ENCODE measurements at places on chromosomes 12 and 14.

DNA sequence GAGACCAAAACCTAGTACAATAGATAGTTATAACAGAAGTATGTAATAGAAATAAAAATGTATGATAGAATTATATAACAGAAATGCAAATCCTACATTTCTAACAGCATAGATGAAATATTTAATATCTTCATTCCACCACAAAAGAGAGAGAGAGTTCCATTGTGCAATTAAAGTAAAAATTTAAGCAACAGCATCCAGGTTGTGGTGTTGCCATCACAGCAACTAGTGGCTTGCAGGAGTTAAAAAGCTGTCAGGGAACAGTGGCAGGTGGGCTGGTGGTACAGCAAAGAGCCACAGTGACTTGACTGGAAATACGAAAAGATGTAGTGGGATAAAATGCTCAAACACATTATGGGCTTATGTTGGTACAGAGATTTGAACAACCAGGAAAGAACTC is 57.1 kb upstream of the MDM1 start:
- DNase-seq, result no peak

DNA sequence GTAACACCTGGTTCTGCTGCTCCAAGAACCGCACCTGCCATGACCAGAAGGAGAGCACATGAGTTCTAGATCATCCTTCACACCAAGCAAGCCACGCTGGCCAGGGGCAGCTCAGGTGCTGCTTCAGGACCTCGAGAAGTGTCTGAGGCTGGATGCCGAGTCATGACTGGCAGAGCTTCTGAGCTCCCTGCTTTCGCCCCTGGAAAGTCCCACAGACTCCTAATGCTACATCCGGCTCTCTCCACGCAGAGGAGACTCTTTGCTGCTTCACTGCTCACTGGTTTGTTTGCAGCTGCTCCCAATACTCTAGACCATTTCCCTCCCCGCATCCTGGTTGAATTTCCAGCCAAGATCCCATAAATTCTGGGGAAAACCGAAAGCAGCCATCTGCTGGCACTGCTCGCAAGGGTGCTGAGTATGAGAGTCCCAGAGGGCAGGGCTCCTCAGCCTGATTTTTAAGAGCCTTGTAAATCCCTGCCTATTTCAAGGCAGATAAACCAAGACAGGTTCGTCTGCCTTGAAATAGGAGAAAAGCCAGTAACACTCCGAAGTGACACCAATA is 1.4 kb downstream of the KRT2 start:
- no peak for DNase-seq

DNA sequence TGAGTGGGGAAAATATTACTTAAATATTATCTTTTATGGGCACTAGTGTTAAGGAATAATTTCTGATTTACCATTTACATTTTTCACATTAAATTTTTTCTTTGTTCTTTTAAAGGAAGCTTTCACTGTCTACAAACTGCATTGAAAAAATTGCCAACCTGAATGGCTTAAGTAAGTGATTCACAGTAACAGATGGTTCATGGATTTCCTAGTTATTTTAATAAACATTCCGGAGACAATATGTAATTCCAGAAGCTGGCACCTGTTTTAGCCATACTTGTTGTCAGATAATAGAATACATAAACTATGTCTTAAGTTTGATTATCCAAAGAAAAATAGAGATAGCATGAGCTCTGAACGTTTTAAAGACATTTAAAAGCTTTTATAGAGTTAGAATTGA is 17.1 kb downstream of the DNAL1 start:
- DNase-seq, result no peak

- DNase-seq, result no peak
Measured at GRCh38 chr12:38664661-38665269, 240.6 kb downstream of the CPNE8 start.

GRCh38 chr14:56125772-56126636 is 7.8 kb downstream of the PELI2 start:
- no peak for DNase-seq

DNA sequence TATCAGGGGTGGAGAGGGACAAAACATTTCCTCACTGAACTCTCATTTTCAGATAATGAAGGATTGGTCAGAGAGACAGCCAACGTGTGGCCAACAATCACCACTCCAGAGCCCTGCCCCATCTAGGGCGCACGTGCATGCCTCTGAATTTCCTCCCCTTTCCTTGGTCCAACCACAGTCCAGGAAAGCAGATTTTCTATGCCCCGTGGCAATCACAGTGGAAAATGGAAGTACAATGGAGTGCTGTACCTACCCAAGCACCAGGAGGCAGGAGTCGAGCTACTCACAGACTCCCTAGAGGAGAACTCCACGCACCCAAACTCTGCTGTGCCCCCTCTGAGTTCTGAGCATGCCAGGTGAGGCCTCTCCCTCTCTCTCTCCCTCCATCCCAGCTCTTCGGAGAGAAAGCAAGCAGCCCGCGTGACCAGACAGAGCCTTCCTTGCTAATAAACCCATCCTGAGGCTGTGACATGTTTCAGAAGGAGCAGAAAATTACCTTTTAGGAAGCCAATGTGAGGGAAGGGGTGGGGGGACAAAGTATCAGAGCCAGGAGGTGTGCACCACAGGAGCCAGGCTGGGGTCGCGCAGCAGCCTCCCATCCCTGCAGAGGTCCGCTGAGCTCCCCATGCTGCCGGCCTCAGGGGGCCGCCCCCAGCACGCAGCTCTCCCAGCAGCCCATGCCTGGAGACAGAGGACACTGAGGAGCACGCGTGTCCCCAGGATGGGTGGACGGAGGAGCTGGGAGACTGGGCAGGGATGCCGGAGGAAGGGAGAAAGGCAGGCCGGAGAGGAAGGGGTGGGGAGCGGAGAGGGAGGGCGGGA is 73.4 kb downstream of the PITPNM2 start:
- DNase-seq, result no peak

- peak; percentile 27 for DNase-seq
Measured at GRCh38 chr14:99395909-99396530, 84.6 kb downstream of the SETD3 start.

- DNase-seq, result no peak
Measured at GRCh38 chr14:32417956-32418552, 89.0 kb downstream of the AKAP6 start.

DNA sequence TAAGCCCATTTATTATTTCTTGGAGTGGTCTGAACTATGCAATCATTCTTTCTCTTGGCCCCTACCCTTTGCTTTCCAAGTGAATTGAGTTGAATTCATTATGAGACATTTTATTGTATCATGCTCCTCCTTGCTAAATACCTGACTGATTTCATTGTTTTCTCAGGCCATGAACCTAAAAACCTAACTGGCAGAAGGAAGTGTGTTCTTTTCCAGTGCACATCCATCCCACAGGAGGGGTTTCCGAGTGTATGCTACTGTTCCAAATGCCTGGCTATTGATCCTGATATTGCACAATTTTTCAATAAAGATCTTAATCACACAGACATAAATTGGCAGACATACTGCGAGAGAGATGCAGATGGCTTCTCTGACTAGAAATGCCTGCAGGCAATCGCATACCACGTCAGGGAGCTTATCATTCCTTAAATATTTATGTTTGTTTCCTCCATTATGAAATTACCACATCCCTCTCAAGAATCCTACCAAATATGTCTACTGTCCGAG is 162.2 kb upstream of the EGLN3 start:
- DNase-seq, result no peak

- no peak for DNase-seq
Measured at GRCh38 chr14:77302926-77303325, 17.8 kb downstream of the POMT2 start.

DNA sequence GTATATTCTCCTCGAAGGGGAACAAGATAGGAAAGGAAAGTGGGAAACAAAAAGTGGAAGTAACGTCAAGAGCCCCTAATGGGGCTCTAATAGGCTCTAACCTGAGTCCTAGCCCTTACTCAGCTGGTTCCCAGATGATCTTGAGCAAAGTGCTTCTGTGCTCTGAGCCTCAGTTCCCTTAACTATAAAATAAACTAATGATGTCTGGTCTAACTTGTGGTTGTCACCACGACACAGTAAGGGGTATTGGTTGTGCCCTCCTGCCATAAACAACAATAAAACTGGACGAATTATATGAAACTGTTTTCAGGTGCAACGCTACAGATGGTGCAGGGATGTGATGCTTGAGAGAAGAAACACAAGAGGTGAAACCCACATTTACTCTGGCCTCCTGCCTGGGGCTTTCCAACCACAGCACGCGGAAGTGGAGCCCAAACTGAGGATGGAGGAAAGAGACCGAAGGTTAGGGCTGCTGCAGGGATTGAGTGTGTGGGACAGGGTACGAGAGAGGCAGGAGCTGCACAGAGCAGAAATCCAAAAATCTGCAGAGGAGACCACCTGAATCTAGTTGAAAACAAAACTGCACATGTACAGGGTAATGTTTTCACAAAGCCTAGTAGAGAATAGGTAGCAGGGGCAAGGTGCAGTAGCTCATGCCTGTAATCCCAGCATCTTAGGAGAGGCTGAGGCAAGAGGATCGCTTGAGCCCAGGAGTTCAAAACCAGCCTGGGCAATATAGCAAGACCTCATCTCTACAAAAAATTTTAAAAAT is 45.6 kb upstream of the BCL2L14 start:
- DNase-seq, result peak; percentile 37

GRCh38 chr14:62029569-62029924 is 267.3 kb downstream of the SNAPC1 start:
- DNase-seq, result no peak

GRCh38 chr14:62138593-62138992 is 376.4 kb downstream of the SNAPC1 start:
- DNase-seq, result no peak

DNA sequence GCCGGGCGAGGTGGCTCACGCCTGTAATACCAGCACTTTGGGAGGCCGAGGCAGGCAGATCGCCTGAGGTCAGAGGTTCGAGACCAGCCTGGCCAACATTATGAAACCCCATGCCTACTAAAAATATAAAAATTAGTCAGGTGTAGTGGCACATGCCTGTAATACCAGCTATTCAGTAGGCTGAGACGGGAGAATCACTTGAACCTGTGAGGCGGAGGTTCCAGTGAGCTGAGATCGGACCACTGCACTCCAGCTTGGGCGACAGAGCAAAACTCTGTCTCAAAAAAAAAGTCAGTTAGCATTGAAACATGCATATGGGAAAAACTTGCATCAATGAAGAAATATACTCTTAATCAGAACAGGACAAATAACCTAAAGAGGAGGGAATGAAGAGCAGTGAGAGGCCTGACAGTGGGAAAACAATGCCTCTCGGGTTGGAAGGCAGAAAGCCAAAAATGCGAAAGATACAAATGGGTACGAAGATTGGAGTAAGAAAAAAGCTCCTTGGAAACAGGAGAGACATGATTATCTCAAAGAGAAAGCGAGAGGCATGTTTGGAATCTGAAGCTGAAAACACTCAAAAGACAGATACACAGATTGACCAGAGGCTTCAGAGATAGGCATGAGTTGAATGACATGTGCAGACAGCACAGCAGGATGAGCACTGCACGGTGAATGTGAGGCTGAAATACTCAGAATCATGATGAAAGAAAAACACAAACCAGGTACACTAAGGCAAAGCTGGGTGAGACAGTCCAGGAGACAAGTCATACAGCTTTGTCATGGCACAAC is 30.6 kb downstream of the RESF1 start:
- no peak for DNase-seq

DNA sequence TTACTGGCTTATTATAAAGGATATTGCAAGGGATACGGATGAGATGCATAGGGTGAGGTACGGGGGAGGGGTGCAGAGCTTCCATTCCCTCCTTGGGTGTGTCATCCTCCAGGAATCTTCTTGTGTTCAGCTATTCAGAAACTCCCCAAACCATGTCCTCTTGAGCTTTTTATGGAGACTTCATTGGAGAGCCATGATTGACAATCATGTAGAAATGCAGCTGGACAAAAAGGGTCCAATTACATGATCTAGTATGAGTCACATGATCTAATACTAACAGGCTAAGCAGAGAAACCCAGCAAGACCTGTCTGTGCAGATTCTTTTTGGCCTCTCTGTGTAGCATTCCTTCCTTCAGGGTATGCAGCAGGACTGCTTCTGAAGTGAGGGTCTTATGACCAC is 23.9 kb upstream of the FLVCR2 start:
- no peak for DNase-seq

DNA sequence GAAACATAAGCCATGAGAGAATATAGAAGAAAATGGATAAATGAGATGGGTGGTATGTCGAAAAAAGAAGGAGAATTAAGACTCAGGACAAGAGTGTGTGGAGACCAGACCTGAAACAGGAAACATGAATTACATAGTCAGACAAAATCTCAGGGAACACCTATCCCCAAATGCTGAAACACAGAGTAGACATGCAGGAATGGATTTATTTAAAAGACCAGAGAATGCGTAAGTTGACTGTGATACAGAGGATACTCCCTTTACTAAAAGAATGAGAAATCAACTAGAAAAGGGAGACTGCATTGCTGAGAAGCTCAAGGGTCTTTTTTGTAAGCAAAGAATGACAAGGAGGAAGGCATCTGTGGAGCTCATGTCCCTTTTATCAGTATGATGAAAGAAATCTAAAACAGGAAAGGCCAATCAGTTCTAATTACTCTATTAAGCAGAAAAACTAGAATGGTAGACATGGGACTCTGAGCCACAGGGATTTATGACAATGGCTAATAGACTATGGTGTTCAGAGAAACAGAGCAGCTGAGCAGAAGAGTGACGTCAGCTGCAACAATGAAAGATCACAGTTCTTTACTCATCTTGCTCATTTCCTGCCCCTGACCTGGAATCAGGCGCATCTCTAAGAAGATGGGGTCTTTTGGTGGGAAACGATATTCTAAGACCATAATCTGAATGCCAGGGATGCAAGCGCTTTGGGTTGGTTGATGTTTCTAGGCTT is 138.9 kb upstream of the DHRS4 start:
- DNase-seq, result no peak

GRCh38 chr14:24080888-24081738 is 9.8 kb downstream of the CPNE6 start:
- DNase-seq, result peak; percentile 73

- DNase-seq, result no peak
Measured at GRCh38 chr14:99420711-99421110, 59.9 kb downstream of the SETD3 start.

DNA sequence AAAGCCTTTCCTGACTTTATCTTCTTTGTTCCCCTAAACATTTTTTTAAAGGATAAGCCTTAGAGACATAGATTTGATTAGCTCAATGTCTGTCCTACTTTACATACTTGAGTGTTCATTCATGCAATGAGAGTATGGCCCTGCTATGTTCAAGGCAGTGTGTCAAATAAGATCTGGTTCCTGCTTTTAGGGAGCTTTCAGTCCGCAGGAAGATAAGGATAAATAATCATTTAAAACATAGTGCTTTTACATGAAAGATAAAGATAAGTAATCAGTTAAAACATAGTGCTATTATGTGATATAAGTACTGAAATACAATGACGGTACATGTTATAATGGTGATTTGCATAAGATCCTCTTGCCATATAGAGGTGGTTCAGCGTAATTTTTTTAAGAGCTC is 378.3 kb upstream of the PRICKLE1 start:
- DNase-seq, result no peak

Data from activated T-cell treated with anti-CD3 and anti-CD28 coated beads, Interleukin-2, amount 50 U/mL, for 1 hour (primary cell).